ENCODE measurements at places on chromosomes 7 and 10.

- DNase-seq, result no peak
These were observed 36.6 kb downstream of the ERCC6 start for GRCh38 chr10:49502358-49502757.

DNA sequence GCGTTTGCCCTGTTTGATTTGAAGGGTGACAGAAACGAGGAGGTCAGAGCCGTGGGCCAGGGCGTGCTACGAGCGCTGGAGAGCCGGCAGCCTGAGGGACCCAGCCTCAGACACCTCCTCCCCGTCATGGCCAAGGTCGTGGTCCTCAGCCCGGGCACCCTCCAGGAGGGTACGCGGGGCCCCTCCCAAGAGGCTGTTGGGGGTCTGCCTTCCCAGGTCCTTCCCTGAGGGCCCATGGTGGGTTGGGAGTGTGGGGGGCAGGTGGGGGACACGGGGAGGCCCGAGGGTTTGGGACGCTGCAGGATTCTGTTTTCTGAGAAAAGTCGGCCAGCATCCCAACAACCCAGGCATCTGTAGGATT, 7.8 kb downstream of the AP5Z1 start:
- DNase-seq, result no peak

GRCh38 chr10:82210331-82210730, 335.3 kb downstream of the NRG3 start:
- no peak for DNase-seq

- DNase-seq, result no peak
These were observed 443 bp downstream of the RNF32 start for GRCh38 chr7:156640949-156641485.

DNA sequence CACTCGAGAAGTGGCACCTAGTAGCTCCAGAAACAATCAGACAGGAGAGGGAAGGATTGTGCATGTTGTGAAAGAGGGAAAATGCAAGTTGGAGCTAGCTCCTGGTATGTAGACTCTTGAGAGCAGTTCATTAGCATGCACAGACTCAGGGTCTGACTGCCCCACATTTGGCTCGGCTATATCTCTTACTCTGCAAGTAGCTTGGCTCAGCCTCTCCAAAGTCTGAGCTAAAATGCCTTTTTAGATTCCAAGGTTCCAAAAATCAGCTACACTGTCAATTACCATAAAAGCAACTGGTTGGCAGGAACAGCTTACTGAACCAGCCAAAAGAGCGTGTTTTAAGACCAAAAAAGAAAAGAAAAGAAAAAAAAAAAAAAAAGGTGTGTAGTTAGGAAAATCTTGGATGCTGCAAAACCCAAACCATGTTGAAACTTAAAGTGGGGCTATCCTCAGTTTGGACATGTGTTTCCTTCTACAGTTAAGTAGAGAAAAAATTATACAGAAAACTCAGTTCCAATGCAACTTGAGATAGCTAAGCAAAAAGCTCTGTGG, 65.5 kb downstream of the MKX start:
- no peak for DNase-seq

DNA sequence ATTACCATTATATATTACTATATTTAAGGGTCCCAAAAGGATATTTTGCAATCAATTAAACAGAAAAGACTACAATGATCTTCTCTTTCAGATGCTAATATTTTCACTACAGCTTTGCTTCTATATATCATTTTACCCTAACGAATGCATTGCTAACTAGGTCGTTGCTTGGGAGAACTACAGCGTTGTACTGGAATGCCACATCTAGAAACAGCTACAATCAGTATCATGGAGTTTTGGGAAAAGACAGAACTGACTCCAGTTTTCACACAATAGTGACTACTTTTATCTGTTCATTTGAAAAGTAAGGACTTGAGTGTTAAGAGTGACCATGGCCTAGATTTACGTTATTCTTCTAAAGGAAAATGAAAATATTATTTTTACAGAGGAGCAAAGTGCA, 38.5 kb downstream of the LRRN3 start:
- no peak for DNase-seq

GRCh38 chr7:91137788-91138368, 126.4 kb upstream of the FZD1 start:
- DNase-seq, result no peak

GRCh38 chr10:6297951-6298381, 95.2 kb downstream of the PFKFB3 start:
- DNase-seq, result no peak

- DNase-seq, result peak; percentile 60
These were observed 4.8 kb downstream of the IMPDH1 start for GRCh38 chr7:128404886-128405470.

DNA sequence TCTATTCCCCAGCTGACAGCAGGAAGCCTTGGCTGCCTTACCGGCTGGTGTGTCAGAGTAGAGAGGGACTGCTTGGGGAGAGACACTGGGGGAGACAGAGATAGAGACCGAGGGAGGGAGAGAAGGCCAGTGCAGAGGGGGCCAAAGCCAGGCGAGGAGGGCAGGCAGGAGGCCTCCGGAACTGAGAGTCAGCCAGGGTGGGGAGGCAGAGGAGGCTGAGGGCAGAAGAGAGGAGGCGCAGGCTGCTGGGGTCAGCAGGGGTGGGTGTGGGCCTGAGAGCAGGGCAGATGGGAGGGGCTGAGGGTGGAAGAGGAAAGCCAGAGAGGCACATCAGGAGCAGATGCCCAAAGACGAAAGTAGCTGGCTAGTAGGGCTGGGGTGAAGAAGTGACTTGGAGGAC, 57.2 kb upstream of the PAX2 start:
- no peak for DNase-seq

GRCh38 chr7:79287981-79288380, 165.5 kb downstream of the MAGI2 start:
- no peak for DNase-seq

DNA sequence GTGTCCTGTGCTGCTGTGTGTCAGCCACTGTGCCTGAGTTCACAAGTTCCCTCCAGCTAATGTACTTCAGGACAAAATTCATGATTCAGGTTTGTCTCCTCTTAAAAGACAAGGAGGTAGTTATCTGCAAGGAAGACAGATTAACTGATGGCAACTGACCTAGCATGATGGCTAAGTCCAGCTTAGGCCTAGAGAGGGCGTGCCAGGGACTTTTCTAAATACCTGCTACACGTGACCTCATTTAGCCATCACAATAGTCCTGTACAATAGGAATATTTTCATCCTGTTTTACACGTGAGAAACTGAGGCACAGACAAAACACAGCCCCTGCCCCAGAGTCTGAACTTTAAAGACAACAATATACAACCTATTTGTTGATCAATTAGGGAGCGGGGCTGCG, 275.7 kb downstream of the XPNPEP1 start:
- no peak for DNase-seq

- no peak for DNase-seq
These were observed 413 bp downstream of the BUD31 start for GRCh38 chr7:99409192-99409572.

DNA sequence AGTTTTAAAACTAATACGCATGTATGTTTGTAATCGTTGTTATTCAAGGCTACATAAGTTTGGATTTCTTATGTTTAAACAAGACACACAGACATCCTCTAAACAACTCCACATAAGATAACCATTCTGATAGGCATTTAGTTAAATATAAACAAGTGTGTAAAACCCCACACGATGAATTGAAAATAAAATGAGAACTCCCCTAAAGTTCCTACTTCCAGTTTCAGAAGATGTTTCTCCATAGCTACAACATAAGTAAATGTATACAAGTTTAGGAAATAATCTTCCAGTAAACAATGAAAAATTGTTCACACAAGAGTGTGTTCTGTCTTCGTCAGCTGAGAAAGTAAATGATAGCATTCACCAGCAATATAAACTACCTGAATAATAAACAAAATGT, 246.8 kb downstream of the RNLS start:
- DNase-seq, result no peak

DNA sequence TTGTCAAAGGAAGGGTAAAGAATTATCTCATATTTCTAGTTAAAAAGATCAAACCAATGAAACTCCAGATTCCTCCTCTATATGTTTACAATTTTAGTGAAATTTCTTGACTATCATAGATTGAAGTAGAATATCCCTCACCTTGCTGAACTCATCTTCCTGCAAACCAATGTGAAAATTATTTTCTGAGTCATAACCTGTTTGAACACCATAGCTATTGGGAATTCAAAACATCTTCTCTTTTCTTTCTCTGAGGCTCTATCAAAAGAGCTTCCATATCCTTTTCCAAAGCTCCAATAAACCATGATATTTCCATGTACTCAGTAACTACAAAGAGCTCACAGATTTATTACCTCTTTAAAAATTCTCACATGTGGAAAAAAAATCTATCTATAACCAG, 134.3 kb downstream of the DOCK4 start:
- DNase-seq, result no peak

- DNase-seq, result no peak
These were observed 108.6 kb downstream of the CDK6 start for GRCh38 chr7:92727755-92728154.

GRCh38 chr7:25541094-25541821, 313.0 kb upstream of the NPVF start:
- no peak for DNase-seq

DNA sequence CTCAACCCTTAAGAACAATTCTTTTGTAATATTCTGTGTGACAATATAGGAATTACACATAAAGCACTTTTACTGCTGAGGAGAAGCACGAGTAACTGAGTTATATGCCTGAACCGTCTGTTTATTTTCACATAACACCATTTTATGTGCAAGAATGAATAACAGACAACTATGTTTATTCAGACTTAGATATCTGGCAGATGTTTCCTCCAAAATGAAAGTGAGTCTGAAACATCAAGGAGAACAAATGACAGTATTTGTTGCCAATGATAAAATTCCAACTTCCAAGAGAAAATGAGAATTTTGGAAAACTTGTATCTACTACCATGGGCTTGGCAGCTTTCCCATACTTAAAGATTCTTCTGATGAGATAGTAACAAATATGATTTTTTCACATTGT, 51.4 kb downstream of the DNMBP start:
- DNase-seq, result peak; percentile 29

GRCh38 chr10:69600761-69601330, 27.6 kb upstream of the NEUROG3 start:
- no peak for DNase-seq

DNA sequence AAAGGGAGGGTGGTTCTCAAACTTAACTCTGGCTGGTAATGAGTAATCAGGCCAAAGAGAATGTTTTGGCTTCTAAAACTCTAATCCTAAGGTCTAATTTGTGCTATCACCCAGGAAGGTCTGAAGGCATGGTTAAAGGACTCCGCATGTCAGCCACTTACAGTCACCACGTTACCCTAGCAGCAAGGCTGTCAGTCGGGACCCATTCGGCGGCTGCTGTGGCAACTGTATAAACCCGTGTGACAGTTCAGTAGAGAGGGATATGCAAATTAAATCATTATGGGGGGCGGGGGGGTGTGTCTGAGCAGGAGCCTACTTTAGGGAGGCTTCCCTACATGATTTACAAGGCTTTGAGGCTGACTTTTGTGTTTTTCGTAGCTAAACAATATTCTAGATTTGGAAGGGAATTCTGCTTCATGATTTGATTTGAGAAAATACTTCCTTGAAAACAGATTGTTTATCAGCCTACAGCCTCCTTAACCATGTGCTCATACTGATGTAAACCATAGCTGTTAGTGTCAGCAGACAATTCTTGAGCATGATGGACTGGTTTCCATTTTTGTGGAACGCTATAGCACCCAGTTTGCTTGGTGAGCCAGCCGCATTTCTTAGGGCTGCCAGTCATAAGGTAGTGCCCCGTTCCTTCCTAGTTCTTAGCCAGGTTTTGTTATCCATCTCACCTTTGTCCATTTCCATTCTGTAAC, 284.4 kb downstream of the USP6NL start:
- DNase-seq, result no peak

DNA sequence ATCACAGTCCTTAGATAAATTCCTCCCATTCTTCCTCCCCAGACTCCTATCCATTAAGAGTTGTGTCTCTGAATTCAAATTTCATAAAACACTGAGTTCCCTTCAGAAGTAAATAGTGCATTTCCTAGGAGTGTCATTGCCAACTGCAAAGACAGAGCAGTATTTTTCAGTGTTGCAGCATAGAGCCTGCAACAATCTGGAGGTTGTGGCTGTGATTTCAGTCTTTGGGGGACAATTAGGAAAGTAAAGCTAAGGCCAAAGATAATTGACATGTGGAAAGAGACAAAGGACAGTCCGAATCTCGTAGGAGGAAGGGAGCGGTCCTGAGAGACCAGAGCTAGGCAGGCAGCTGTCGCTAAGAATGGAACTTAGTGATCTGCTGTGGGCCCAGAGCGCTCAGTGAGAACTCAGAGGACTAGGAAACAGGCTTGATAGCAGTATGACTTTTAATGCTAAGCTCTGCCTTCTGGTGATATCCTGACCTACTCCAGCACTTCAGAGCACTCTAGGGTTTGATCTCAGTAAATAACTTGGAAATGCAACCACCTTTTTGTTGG, 46.2 kb downstream of the PRPF18 start:
- DNase-seq, result no peak

GRCh38 chr7:143013473-143013872, 13.5 kb downstream of the OR9A2 start:
- DNase-seq, result peak; percentile 11

DNA sequence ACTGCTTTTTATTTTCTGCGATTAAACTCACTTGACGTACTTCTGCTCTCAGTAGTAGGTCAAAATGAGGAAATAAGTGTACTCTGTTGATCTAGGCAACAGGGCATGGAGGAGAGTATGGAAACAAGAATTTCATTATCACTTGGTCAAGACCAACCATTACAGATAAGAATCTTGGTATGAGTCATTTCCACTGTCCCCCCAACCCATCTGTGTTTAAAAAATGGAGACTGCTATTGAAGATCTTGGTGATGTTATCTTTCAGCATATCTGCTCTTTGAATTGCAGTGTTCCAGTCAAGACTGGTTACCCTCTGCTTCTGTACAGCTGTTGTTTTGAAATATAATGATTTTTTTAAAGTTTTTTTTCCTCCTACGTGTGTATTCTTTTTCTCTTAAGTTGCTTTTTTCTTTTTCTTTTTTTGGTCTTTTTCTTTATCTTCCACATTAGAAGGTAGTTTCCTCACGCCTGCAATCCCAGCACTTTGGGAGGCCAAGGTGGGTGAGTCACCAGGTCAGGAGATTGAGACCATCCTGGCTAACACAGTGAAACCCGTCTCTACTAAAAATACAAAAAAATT, 11.7 kb downstream of the STAM start:
- DNase-seq, result no peak

- no peak for DNase-seq
These were observed 22.0 kb downstream of the CYTH3 start for GRCh38 chr7:6250364-6250833.

Measured in GM03348 (cell line).